ENCODE measurements at places on chromosomes 16 and 17.

DNA sequence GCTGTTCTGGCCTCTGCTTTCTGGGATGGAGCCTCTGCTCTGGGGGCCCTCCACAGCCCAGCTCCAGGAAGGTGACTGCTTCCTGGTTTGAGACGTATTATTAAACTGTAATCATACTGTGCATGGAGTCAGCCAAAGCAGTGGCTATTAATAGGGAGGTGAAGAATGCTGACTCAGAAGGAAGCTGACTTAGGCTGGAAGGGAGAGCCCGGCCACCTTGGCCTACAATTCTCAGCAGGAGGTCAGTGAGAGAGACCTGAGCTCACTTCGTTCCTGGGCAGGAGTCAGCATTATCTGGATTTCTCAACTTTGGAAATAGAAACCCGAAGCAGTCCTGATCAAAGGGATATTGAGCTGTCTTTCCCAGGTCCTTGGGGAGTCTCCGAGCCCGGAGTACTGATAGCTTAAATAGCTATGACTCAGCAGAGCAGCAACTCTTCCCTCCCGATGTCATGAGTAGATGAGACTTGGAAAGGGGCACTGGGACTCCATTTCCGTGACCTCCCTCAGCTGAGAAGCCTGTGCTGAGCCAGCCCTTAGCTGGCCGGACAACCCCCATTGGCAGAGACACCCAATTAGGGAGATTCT, 91.8 kb downstream of the YPEL2 start:
- no peak for DNase-seq

DNA sequence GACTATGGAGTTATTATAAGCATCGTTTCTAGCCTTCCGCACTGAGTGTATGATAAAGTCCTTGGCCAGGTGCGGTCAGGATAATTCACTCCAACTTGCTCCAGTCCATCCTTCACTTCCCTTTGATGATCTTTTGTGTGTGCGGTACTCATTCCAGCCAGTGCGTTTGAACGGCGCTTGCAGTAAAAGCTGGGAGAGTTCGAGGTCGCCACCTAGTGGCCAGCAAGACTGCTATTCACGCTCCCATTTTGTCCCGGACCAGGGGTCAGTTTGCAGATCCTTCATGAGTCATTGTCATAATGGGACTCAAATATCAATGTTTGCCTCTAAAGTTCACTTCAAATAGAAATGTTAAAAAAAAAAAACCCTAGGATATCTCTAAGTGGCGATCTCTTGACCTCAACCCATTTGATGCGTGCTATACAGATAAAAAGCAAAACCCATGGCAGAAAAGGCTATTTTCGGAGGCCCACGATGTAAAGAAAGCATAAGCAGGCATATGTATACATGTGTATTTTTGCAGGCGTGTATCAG, 417.1 kb downstream of the TMEM114 start:
- DNase-seq = no peak

GRCh38 chr17:18944646-18945045, 7.3 kb upstream of the SLC5A10 start:
- no peak for DNase-seq

- DNase-seq = no peak
These were observed 190.4 kb downstream of the USP22 start for GRCh38 chr17:20852239-20852989.

DNA sequence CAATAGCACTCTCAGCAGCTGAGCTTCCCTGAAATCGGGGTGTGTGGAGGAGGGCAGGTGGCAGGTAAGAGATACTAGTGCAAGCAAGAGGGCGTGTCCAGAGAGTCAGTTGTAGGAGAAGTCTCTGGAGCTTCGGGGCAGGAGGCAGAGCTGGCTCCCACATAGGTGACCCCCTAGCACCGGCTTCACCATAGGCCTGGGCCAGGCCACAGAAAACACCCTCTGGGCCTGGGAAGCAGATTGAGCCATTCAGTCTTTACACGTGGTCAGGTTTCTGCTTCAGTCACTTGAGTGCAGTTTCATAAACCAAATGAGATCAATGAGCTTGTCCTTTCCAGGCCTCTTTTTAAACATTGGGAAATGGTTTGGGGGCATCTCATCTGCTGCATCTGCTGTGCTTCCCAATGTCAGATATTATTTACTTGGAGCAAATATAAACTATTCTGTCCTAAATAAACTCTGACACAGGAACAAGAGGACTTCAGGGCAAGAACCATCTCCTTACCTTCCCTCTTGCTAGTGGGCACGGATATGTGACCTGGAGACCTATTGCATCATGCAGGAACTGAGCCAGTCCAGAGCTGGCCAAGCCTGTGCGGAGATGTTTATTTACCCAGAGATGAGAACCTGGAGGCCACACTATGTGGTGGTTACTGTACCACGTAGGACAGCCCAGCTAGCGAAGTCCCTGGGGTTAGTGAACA, 16.1 kb downstream of the CCR7 start:
- DNase-seq = peak; percentile 48

DNA sequence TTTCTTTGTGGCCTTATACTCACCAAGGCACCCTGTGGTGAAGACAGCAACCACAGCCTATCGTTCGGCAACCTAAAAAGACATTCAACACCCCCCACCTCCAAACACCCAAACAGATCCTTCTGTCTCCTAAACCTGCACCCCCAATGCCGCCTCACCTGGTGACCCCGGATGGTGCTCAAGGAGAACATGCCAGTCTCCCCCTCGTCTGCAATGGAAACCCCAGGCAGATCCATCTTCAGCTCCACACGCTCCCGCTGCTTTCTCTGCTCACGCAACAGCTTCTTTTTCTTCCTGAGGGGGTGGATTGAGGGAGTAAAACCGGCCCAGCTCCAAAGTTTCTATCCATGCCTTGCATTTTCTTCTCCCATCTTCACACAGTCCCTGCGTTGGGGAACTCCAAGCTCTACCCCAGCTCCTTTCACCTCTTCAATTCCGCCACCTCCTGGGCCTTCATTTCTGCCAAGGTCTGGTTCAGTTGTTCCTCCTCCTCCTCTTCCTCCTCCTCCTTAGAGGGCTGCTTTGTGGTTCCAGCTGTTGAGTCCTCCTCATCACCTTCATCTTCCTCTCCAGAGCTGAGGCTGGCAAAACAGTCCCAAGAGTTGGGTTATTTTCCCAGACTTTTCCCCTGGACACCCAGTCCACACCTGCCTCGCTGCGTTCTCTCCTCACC, 3.4 kb upstream of the PSMC5 start:
- no peak for DNase-seq

- no peak for DNase-seq
These were observed 4.2 kb downstream of the PIMREG start for GRCh38 chr17:6448473-6448872.

GRCh38 chr16:24729951-24730815, 732 bp downstream of the TNRC6A start:
- no peak for DNase-seq

GRCh38 chr16:27353853-27354252, 40.1 kb downstream of the IL4R start:
- DNase-seq = no peak

GRCh38 chr17:59839651-59840328, 53.0 kb downstream of the TUBD1 start:
- DNase-seq = no peak

DNA sequence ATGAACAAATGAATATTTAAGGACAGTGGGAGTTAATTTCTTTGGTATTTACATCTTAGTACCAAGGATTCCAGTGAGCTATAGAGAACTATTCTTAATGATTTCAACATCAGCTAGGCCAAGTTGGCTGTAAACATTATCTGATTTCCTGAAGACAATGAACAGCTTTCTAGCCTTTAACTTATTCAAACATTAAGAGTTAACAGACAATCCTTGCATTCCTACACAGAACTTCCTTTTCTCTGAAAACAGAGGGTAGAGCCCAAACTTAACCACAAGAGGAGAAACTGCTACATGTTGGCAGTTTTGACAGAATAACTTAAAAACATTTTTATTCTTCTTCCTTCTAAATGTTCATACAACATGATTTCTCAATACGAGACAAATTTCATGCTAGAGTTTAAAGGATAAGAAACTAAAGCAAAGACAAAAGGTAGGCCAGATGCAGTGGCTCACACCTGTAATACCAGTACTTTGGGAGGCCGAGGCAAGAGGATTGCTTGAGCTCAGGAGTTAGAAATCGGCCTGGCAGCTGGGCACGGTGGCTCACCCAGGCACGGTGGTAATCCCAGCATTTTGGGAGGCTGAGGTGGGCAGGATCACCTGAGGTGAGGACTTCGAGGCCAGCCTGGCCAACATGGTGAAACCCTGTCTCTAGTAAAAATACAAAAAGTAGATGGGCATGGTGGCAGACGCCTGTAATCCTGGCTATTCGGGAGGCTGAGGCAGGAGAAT, 4.4 kb downstream of the CRLF3 start:
- DNase-seq = no peak

DNA sequence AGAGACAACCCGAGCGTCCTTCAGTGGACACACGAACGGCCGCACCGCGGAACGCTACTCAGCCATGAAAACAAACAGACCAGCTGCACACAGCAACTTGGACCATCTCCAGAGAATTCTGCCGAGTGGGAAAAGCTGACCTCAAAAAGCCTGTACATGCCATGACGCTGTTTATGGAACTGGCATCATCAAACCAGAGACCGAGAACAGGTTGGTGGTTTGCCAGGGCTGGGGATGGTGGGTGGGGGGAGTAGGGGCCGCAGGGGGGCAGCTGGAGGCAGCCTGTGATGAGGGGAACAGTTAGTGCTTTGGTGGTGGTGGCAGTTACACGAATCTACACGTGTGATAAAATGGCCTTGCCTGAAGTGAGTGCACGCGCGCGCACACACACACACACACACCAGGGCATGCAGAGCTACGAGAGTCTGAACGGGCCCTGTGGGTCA, 169.8 kb downstream of the LAT start:
- DNase-seq = no peak

- DNase-seq = no peak
These were observed 105.4 kb downstream of the TRIM37 start for GRCh38 chr17:59001158-59001814.

DNA sequence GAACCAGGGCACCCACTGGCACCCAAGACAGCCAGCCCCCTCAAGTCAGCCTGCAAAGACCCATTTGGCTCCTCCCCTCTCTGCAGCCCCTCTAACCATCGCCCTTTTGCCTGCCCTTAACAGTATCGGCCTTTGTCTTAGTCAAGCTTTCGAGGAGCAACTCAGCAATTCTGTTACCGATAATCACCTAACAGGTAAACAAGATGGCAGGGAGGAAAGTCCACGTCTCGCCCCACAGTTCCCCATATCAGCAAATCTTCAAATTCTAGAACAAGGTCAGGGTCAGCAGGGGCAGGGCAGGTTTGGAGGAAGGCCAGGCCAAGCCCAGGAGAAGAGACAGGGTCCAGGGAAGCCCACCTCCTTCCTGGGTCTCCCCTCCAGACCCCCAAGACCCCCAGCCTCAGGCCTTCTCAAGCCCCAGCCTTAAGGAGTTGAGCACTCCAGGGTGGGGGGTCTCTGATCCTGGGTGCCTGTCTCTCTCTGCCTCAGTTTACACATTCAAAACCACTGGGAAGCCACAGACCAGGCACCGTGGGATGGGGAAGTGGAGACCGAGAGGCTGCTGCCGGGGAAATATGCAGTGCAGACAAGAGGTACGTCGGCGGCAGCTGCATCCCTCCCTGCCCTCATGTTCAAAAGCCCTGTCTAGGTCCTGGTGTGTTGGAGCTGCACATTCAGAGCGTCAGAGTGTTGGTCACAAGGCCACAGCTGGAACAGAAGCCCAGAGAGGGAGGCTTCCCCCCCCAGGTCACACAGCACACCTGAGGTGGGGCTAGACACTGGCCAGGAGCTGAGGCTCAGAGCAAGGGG, 3.9 kb upstream of the OSGIN1 start:
- DNase-seq = no peak

- no peak for DNase-seq
These were observed 22.9 kb upstream of the CORO6 start for GRCh38 chr17:29645515-29646051.

DNA sequence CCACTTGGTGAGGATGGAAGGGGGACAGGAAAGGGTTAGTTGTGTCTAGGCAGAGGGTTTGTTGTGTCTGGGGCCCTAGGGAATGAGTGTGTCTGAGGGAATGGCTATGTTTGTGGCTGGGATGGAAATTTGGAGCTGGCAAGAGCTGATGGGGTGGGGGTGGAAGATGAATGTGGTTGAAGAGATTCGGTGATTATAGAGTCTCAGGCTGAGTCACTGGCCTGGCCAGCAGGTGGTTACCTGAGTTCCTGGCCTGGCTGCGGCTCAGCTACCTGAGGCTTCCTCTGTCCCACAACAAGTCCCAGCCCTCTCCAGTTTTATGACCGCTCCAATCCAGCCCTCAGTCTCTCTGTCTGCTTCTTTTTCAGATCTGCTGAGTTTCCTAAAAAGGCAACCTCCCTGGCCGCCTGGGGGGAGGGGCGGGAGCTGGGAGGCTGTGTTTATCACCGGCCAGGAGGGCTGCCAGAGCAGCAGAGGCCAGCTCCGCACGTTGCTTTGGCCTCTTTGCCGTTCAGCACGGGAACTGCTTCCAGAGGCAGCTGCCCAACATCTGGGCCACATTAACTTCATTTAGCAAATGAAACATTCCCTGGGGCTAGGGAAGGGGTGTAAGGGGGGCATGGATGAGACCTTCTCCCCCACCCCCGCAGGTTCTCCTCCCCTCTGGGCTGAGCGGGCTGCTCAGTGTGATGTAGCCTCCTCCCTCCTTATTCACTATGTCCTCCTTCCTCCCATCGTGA, 21.8 kb downstream of the ITGB3 start:
- DNase-seq = no peak

DNA sequence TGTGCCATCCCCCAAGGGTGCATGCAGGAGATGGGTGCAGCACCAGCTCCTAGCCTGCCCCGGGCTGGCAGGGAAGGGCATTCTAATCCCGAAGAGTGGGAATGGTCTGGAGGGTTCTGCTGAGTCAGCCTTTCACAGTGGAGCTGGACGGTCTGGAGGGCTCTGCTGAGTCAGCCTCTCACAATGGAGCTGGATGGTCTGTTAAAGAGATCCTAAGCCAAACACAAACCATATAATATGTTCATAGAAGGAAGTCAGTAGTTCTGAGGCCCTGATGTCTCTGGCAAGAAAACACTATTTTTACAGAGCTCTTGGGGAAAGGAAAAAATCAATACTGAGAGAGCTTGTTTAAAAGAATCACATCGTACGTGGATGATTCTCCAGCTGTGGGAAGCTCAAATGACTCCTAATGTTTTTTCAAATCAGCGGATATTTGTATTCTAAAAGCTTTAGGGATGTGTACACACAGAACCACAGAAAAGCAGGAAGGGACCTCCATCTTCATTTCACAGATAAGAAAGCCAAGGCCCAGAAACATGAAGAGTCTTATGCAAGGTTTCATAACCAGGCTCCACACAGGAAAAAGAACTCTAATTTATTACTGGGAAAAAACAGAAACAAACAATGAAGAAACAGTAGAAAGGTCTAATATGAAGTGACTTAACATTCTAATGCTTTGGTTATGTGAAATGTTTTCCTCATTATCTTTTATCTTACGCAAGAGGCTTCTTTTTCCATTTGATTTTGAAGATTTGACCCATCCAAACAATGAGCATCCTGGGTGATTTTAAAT, 176.3 kb downstream of the VPS53 start:
- no peak for DNase-seq

Measured in GOT3 (cell line).